HS-5 (cell line): ENCODE measurements at places on chromosomes 3 and 15.

GRCh38 chr3:124217542-124217941 lies 225.6 kb upstream of the ROPN1 start:
- no peak for DNase-seq

- DNase-seq: no peak
Observed at GRCh38 chr3:157087780-157088600, 72.0 kb downstream of the CCNL1 start.

- DNase-seq: no peak
Observed at GRCh38 chr3:87307805-87308204, 31.4 kb upstream of the POU1F1 start.

- no peak for DNase-seq
Observed at GRCh38 chr3:127123533-127123932, 69.4 kb upstream of the PRR23E start.
